NCI-H226 (cell line): ENCODE measurements at places on chromosomes 5 and 9.

- no peak for DNase-seq
Observed at GRCh38 chr5:112217843-112218579, 201.1 kb downstream of the EPB41L4A start.

GRCh38 chr5:15004506-15004905 is 132.9 kb upstream of the ANKH start:
- DNase-seq: no peak

DNA sequence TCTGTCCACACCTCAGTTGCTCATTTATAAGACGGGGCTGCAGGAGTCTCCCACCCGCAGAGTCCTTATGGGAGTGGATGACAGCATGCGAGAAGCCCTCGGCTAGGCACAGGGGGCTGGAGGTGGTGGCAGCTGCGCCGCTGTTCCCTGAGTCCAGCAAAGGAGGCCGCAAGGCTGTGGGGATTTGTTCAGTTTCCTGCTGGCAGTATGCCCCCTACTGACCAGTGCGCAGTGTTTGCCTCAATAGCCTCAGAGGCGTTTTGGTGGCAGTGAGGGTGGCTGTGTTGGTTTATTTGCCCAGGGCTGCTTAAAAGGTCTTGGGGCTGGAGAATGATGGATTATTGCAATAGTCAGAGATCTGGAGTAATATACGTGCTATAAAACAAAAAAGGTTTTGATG is 176.3 kb upstream of the OTULINL start:
- DNase-seq: peak; percentile 36

DNA sequence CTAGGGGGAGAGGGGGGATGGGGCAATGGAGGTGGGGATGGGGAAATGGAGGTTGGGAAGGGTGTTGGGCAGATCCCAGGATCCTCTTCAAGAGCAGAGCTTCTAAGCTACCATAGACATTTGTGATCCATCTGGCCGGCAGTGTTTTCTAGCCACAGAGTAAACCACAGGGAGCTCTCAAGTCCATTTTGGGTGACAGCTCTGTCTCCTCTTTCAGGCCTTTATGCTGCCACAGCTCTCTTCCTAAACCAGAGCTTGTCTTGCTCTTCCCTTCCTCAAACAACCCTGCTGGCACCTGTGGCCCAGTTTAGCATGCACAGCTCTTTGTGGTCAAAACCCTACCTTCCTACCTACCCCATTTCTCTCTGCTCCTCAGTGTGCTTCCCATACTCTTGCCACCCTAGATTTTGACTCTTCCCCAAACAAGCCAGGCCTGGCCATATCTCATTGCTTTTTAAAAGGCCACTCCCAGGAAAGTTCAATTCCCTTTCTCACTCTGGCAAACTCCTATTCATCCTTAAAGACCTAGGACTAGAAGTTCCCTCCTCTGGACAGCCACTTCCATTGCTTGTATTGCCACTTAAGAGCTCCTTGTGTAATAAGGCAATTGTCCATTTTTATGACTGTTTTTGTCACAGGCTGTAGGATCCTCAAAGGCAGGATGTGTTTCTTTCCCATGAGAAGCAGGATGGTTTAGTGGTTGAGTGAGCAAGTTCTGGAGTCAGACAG is 84.3 kb upstream of the PANK3 start:
- no peak for DNase-seq

DNA sequence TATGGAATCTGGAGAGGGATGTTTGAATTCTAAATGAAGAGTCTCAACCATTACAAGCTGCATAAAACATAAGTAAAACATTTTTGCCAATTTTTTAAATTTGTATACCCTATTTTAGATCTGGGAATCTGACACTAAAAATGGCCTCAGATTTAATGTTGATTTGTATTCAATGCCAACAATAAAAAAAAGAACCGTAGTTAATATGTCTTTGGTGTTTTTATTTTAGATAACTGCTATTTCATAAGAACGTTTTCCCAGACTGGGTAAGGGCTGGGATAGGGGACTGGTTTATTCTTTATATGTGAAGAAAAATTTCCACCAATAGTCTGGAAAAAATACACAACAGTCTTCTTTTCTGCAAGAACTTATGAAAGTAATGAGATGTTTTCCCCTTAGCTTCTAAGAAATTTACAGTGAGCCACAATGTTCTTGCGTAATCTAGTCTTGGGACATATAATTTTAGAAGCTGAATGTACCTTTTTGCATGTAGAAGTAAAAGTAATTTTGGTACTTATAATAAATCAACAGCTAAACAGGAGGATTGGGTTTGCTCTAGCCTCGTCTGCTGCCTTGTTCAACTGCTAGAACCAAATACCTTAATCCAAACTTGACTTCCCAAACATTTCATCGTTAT is 244.6 kb upstream of the EFNA5 start:
- no peak for DNase-seq
